Neural progenitor cell (in vitro differentiated cells): ENCODE measurements at places on chromosomes 16 and 17.
A peak's percentile ranks its signal among the peaks of the same experiment; 100 is the strongest.

DNA sequence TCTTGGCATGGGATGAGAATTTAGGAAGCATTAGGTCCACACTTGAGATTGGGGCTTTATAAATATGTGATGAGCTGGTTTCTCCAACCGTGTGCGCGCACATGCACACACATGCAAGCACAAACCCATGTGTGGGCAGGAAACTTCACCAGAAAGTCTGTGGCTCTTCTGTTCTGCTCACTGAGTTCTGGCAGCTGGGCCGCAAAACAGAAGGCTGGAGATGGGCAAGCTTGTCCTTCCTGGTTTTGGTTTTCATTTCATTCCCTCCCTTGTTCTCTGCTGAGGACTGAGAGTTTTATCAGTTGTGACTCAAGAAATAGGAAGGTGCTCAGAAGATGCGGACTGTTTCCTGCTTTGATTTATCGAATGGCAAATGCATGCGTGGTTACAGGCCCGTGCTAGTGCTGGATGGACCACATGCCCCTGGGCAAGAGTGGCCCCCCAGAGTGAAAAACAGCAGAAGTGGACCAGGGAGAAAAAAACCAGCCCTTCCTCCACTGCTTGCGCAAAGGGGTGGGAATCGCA lies 14.1 kb downstream of the MAP3K14 start:
- no peak for DNase-seq

GRCh38 chr16:27405546-27406451 lies 3.8 kb downstream of the IL21R start:
- DNase-seq: no peak

DNA sequence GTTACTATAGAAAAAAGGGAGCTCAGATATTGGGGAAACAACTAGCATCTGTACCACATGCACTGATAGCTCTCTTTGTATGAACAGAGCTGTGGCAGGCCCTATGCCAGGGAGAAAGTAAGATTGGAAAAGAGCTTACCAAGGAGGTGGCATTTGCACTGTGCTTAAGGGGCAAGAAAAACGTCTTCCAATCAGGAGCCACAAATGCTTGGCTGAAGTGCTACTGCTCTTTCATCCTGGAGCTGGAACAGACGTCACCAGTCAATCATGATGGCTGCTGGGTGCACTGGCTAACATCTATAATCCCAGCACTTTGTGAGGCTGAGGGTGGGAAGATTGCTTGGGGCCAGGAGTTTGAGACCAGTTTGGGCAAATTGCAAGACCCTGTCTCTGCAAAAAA lies 218.5 kb downstream of the SEC14L1 start:
- no peak for DNase-seq

DNA sequence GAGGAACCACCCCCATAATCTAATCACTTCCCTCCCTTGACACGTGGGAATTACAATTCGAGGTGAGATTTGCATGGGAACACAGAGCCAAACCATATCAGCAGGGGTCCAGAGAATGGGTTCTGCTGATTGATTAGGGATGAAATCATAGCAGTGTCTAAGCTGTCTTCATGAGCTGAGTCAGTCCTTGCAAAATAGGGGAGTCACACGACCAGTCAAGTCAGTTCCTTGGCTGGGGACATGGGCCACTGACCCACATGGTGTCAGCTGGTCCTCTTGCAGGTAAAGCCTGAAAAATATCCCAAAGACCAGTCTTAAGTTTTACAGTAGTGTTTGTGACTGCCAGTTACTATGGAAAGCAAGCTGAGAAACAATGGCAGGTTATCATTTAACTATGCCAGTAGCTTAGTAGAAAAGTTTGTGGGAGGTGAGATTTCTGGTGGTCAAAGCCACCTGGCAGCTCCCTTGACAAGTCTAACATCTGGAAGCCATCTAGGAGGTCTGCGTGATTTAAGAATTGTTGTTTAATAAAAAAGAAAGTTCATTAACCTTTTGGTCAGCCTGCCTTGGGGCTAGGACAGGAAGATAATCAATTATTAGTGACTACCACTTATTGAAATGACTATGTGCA lies 15.7 kb upstream of the ATF7IP2 start:
- no peak for DNase-seq

DNA sequence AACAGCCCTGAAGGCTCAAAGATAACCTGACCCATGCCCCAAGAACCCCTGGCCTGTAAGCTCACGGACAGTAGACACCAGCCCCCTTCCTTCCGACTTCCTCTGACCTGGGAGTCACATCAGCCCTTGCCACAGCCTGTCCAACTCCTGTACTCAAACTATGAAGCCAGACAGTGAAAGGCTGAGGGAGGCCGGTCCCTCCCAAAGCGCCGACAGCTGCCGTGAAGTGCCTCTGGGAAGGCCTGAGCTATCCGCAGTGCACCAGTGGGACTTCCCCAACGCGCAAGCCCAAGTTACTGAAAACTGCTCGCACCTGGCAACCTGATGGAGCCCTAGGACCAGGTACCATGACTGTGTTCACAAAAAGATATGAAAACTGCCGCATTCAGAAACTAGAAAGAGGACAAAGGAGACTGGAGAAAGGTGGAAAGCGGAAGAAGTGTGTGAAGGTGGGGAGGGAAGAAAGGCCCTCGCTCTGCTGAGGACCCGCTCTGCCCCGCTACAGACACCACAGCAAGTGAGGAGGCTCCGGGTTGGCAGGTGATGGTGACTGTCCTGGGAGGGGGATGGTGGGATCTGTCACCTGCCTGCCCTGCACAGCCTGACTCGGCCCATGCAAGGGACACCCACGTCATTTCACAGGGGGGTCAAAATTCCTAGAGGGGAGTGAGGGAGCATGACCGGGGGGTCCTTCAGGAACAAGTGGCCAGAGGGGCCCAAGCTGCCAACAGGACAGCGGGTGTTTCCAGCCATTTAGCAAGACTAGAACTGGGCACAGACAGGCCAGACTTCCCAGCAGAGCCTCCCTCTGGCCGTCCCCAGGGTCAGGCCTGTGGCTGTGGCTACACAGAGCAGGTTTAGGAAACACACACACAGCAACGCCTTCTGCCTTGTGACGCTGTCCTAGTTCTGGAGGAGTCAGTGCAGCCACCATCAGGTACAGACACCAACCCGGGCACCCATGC lies 13.1 kb upstream of the TRAP1 start:
- DNase-seq: no peak

DNA sequence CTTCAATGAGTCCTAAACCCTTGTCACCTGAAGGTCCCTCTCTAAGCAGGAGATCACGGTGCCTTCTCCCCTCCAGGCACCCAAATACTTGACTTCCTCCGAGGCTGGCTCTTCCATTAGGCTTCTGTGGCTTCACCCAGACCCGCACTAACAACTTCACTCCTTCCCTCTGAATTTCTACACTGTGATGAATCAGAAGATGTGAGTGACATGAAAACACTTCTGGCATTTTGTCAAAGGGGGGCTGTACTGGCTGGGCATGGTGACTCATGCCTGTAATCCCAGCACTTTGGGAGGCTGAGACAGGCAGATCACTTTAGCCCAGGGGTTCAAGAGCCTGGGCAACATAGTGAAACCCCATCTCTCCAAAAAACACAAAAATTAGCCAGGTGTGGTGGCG lies 72.6 kb upstream of the CNEP1R1 start:
- no peak for DNase-seq

- no peak for DNase-seq
Observed at GRCh38 chr17:69602972-69603371, 188.5 kb downstream of the MAP2K6 start.

GRCh38 chr17:4162775-4163466 lies 19.9 kb downstream of the CYB5D2 start:
- DNase-seq: no peak

- peak; percentile 33 for DNase-seq
Observed at GRCh38 chr16:51756447-51757123, 605.5 kb upstream of the SALL1 start.

- DNase-seq: peak; percentile 80
Observed at GRCh38 chr16:82263521-82264143, 93.6 kb upstream of the MPHOSPH6 start.

- DNase-seq: peak; percentile 25
Observed at GRCh38 chr17:57649731-57650484, 95.2 kb downstream of the CCDC182 start.

DNA sequence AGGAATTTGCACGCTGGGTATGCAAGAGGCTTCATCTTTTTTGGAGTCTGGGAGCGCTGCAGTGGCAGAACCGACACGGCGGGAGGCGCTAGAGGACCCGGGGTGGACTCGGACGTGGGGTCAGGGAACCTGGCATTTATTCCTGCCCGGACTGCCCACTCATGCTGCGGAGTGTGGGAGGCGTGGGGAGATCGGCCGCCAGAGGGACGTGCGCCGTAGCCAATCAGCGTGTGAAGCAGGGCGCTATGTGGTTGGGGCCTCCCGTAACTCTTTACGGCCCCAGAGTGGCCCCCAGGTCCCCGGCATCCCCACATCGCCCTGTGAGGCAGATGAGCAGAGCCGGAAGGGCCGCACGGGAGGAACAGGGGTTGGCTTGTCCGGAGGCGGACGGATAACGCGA lies 11.2 kb downstream of the FLYWCH2 start:
- no peak for DNase-seq

- DNase-seq: no peak
Observed at GRCh38 chr17:68860941-68861340, 94.3 kb downstream of the ABCA8 start.

GRCh38 chr17:59650642-59651041 lies 30.9 kb downstream of the CLTC start:
- no peak for DNase-seq
